ENCODE measurements at places on chromosomes 12 and 14. TPM values are rescaled to one million over a fixed set of nuclear protein-coding genes. Genes with fewer than 3 reads are reported as not detected.

DNA sequence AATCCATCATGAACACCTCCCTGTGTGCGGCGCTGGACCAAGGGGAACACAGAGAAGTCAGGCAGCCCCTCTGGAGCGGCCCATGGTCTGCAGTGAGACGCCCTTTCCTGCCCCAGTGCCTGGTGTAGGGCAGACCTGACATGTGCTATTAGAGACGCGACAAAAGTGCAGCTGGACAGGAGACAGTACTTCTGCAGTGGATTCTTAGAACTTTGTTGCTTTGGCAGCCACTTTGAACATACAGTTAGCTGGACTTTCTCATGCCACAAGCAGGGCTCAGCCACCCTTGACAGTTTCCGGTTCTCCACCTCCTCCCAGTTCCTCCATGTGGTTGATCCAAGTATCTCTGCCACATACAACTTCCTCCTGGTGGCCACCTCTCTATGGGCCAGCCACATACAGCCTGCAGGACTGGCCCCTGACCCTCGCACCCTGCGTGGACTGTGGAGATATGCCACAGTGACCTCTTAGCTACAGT, 45.9 kb downstream of the LGMN start:
- H3K36me3 ChIP-seq, result peaks cover 46% of the 10 kb centered on the region
- H3K27me3 ChIP-seq, result no peaks in the 10 kb centered on the region
- no peaks in the 10 kb centered on the region for H3K4me1 ChIP-seq
- DNase-seq, result no peak
- H3K27ac ChIP-seq, result no peak overlapping the region

- peak overlapping the region; percentile 41 for H3K27ac ChIP-seq
- DNase-seq, result no peak
- peak overlapping the region; percentile 49 for H3K4me3 ChIP-seq
- no peaks in the 10 kb centered on the region for H3K27me3 ChIP-seq
Observed at GRCh38 chr12:57726884-57727757, 11.4 kb downstream of the AGAP2 start.

DNA sequence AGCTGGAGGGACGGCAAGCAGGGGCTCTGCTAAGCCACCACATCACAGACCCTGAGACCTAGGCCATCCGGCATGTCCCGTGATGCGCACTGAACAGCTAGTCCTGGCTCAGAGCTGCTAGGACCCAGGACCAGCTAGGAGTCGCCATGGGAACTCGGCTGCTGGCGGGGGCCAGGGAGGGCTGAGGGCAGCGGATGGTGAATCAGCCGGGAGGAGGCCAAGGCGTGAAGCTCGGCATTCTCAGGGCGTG, 5.1 kb downstream of the AHNAK2 start:
- H3K36me3 ChIP-seq, result no peaks in the 10 kb centered on the region
- no peaks in the 10 kb centered on the region for H3K27me3 ChIP-seq
- no peak overlapping the region for H3K4me3 ChIP-seq
- H3K27ac ChIP-seq, result peak overlapping the region; percentile 72
- DNase-seq, result peak; percentile 92

DNA sequence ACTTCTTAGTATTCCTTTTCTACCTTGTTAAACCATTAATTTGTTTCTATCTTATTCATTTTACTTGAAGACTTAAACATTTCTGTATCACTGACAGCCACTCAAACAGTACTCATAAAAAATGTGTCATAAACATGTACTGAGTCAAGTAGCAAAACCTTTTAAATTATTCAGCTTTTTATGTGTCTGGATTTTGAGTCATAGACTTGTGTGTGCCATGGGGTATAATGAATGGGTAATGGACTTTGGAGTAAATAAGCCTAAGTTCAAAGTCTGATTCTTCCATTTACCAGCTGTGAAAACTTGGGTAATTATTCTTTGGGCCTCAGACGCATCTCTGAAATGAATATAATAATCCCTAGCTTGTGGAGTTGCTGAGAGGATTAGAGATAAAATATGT, 199.0 kb downstream of the RAD51B start:
- no peaks in the 10 kb centered on the region for H3K36me3 ChIP-seq
- H3K27me3 ChIP-seq, result no peaks in the 10 kb centered on the region
- no peak overlapping the region for H3K4me3 ChIP-seq
- no peak for DNase-seq
- H3K4me1 ChIP-seq, result no peaks in the 10 kb centered on the region

- H3K4me3 ChIP-seq, result no peak overlapping the region
- no peak for DNase-seq
- no peak overlapping the region for H3K27ac ChIP-seq
- no peaks in the 10 kb centered on the region for H3K27me3 ChIP-seq
Observed at GRCh38 chr14:60171690-60172089, 6.5 kb upstream of the DHRS7 start.

- H3K27ac ChIP-seq, result no peak overlapping the region
- H3K4me1 ChIP-seq, result no peaks in the 10 kb centered on the region
- peaks cover 13% of the 10 kb centered on the region for H3K36me3 ChIP-seq
- no peak overlapping the region for H3K4me3 ChIP-seq
- no peaks in the 10 kb centered on the region for H3K27me3 ChIP-seq
Observed at GRCh38 chr12:131052929-131053328, 99.2 kb downstream of the ADGRD1 start.

DNA sequence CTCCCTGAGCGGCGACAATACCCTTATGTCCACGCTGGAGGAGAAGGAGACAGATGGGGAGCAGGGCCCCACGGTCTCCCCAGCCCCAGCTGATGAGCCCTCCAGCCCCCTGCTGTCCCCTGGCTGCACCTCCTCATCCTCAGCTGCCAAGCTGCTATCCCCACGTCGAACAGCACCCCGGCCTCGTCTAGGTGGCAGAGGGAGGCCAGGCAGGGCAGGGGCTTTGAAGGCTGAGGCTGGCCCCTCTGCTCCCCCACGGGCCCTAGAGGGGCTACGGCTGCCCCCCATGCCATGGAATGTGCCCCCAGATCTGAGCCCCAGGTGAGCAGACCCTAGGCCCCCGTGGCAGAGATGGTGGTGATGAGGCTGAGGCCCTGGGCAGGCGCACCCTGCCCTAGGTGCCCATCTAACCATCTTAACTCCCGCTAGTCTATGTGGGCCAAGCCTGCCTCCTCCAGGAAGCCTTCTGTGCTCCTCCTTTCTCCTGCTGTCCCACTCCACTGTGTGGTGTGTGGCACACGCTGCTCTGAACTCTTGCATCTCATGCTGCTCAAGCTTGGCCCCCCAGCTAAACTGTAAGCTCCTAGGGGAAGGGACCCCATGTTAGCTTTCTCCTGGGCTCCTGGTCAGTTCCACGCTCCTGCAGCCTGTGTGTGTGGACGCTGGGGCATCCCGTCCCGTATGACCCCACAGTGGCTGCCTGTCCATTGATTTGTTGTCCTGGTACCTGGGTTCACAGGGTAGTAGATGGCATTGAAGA, 12.1 kb downstream of the MCRS1 start:
- peaks cover 47% of the 10 kb centered on the region for H3K36me3 ChIP-seq
- H3K27ac ChIP-seq, result no peak overlapping the region
- no peaks in the 10 kb centered on the region for H3K4me1 ChIP-seq
- H3K27me3 ChIP-seq, result no peaks in the 10 kb centered on the region
- H3K4me3 ChIP-seq, result no peak overlapping the region

- no peaks in the 10 kb centered on the region for H3K27me3 ChIP-seq
- H3K4me3 ChIP-seq, result no peak overlapping the region
- H3K27ac ChIP-seq, result no peak overlapping the region
- DNase-seq, result no peak
- H3K4me1 ChIP-seq, result no peaks in the 10 kb centered on the region
Observed at GRCh38 chr14:67018720-67019119, 170.5 kb upstream of the GARIN2 start.

DNA sequence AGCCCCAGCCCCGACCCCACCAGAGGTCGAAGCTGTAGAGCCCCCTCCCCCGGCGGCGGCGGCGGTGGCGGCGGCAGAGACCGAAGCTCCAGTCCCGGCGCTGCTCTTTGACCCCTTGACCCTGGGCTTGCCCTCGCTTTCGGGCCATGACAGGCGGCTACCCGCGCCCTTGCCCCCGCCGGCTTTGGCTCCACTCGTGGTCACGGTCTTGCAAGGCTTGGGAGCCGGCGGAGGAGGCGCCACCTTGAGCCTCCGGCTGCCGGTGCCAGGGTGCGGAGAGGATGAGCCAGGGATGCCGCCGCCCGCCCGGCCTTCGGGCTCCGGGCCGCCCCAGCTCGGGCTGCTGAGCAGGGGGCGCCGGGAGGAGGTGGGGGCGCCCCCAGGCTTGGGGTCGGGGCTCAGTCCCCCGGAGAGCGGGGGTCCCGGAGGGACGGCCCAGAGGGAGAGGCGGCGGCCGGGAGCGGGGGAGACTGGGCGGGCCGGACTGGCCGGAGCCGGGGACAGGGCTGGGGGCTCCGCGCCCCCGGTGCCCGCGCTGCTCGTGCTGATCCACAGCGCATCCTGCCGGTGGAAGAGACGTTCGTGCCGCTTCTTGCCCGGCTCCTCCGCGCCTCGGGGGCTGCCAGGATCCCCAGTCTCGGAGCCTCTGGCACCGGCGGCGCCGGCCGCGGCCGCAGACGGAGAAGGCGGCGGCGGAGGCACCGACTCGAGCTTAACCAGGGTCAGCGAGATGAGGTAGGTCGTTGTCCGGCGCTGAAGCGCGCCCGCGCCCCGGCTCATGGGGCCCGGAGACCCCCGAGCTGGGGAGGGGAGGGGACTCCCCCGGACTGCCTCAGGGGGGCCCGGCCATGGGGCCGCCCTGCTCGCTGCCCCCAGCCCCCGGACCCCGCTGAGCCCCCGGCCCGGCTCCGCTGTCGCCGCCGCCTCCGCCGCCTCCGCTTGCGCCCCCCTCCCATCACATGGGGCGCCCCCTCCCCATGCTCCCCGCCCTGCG, 778 bp downstream of the AGAP2 start:
- H3K4me3 ChIP-seq, result peak overlapping the region; percentile 34
- peak overlapping the region; percentile 23 for H3K27ac ChIP-seq
- no peaks in the 10 kb centered on the region for H3K36me3 ChIP-seq
- no peak for DNase-seq

GRCh38 chr12:105226219-105226618, 9.8 kb downstream of the APPL2 start:
- H3K4me1 ChIP-seq, result peaks cover 3% of the 10 kb centered on the region
- H3K27me3 ChIP-seq, result no peaks in the 10 kb centered on the region
- peak overlapping the region; percentile 27 for H3K27ac ChIP-seq
- H3K36me3 ChIP-seq, result peaks cover 21% of the 10 kb centered on the region

SLC2A14 gene
- total RNA-seq, result not detected

RPGRIP1 gene
- 0.12 TPM for total RNA-seq

All from right atrium auricular region (tissue), 2 donors.